Thoracic aorta endothelial cell (primary cell): ENCODE measurements at places on chromosomes 12 and 14. TPM values are rescaled to one million over a fixed set of nuclear protein-coding genes. Genes with fewer than 3 reads are reported as not detected.

Gene SMIM41
- total RNA-seq: 0.13 TPM in 1 of 2 replicates, not detected in the other

Gene TEX52
- not detected in 2 replicates for total RNA-seq

Gene TULP3
- 27.3 and 30.5 TPM in 2 replicates for total RNA-seq

Gene P2RX2
- not detected in 2 replicates for total RNA-seq

Gene KRT6C
- total RNA-seq: not detected in 2 replicates

Gene TTC6
- 0.13 and 0.36 TPM in 2 replicates for total RNA-seq

Gene CD163L1
- total RNA-seq: 1.2 and 7.8 TPM in 2 replicates

Gene NRXN3
- 0.22 and 0.27 TPM in 2 replicates for total RNA-seq

Gene TAS2R10
- 1.1 TPM in 2 replicates for total RNA-seq

Gene KIF26A
- total RNA-seq: 12.4 and 23.5 TPM in 2 replicates

Gene FOXN4
- total RNA-seq: not detected in 2 replicates
